Cardiac muscle cell (in vitro differentiated cells and primary cell): ENCODE measurements at places on chromosomes 7 and 10. TPM values are rescaled to one million over a fixed set of nuclear protein-coding genes. Genes with fewer than 3 reads are reported as not detected.
A peak's percentile ranks its signal among the peaks of the same experiment; 100 is the strongest.

DNA sequence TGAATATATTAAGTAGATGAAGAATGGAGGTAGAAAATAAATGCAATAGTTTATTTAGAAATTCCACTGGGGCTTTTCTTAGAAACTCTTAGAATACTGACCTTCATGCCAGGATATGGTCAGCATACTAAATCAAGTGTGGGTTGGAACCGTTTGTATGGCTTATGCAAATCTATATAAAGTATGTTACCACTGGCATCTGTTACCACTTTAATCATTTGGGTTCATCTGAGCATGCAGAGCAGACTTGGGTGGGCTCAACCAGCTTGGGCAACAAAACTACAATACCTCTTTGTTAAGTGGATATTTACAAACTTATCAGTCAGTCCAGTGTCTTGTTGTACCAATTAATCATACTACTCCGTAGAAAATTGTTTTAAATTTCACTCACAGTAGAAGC lies 125.8 kb downstream of the CRPPA start:
- H3K27me3 ChIP-seq, result no peaks in the 10 kb centered on the region
- no peaks in the 10 kb centered on the region for H3K4me1 ChIP-seq
- H3K4me3 ChIP-seq, result no peak overlapping the region

GRCh38 chr7:33726582-33726981 lies 178.8 kb upstream of the BMPER start:
- H3K36me3 ChIP-seq, result no peaks in the 10 kb centered on the region
- H3K27me3 ChIP-seq, result no peaks in the 10 kb centered on the region
- peak overlapping the region; percentile 62 for H3K27ac ChIP-seq
- no peak overlapping the region for H3K4me3 ChIP-seq

- H3K27ac ChIP-seq, result no peak overlapping the region
- no peak overlapping the region for H3K4me3 ChIP-seq
- no peaks in the 10 kb centered on the region for H3K4me1 ChIP-seq
- no peaks in the 10 kb centered on the region for H3K27me3 ChIP-seq
- DNase-seq, result no peak
These were observed 274.7 kb downstream of the NRG3 start for GRCh38 chr10:82149674-82150073.

- peak overlapping the region; percentile 48 for H3K4me3 ChIP-seq
- no peaks in the 10 kb centered on the region for H3K4me1 ChIP-seq
- H3K36me3 ChIP-seq, result no peaks in the 10 kb centered on the region
- peak; percentile 66 for DNase-seq
- no peaks in the 10 kb centered on the region for H3K27me3 ChIP-seq
- H3K27ac ChIP-seq, result peak overlapping the region; percentile 36
These were observed 386 bp downstream of the ABHD11 start for GRCh38 chr7:73738220-73738611.

DNA sequence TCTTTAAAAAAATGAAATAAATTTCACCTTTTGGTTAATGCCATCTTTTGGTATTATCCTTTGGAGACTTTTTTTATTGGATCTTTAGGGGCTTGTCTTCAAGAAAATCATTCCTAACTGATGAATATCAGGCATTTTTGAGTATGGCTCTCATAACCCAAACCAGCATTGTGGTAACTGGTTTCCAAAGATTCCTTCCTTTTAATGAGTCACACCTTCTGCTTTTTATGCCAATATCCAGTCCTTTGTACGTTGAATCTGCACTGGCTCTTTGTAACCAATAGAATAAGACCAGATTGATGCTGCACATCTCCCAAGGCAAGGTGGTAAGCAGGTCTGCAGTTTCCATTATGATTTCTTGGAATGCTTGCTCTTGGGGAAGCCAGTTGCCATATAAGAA lies 89.1 kb downstream of the GPR158 start:
- H3K4me1 ChIP-seq, result no peaks in the 10 kb centered on the region
- no peak overlapping the region for H3K4me3 ChIP-seq
- no peak for DNase-seq
- no peaks in the 10 kb centered on the region for H3K36me3 ChIP-seq
- H3K27me3 ChIP-seq, result no peaks in the 10 kb centered on the region

- H3K36me3 ChIP-seq, result no peaks in the 10 kb centered on the region
- no peaks in the 10 kb centered on the region for H3K27me3 ChIP-seq
- no peaks in the 10 kb centered on the region for H3K4me1 ChIP-seq
- DNase-seq, result no peak
- no peak overlapping the region for H3K27ac ChIP-seq
These were observed 41.6 kb downstream of the SLC16A9 start for GRCh38 chr10:59668096-59668495.

DNA sequence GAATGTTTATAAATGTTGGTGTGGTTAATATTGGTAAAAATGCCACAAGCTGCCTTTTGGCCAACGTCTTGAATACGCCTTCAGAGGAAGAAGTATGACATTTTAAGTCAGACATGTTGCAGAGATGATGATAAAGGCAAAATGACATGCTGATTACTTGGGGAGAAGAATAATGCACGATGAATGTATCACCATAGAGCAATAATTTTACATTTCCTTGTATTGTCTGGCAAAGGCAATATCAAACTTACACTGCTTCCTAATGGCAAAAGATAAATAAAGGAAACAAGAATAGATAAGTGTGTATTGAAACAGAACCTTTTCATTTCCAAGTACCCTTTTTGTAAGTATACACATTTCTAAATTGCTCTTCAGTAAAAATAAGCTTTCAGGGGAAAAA lies 8.6 kb downstream of the MRC1 start:
- no peak for DNase-seq
- no peaks in the 10 kb centered on the region for H3K36me3 ChIP-seq
- no peak overlapping the region for H3K4me3 ChIP-seq

DNA sequence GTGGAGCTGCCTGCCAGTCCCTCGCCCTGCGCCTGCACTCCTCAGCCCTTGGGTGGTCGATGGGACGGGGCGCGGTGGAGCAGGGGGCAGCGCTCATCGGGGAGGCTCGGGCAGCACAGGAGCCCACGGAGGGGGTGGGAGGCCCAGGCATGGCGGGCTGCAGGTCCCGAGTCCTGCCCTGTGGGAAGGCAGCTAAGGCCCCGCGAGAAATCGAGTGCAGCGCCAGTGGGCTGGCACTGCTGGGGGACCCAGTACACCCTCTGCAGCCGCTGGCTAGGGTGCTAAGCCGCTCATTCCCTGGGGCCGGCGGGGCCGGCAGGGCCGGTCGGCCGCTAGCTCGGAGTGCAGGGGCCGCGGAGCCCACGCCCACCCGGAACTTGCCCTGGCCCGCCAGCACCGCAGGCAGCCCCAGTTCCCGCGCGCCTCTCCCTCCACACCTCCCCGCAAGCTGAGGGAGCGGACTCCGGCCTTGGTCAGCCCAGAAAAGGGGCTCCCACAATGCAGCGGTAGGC lies 565.9 kb upstream of the NRG3 start:
- no peaks in the 10 kb centered on the region for H3K4me1 ChIP-seq
- H3K27me3 ChIP-seq, result no peaks in the 10 kb centered on the region

DNA sequence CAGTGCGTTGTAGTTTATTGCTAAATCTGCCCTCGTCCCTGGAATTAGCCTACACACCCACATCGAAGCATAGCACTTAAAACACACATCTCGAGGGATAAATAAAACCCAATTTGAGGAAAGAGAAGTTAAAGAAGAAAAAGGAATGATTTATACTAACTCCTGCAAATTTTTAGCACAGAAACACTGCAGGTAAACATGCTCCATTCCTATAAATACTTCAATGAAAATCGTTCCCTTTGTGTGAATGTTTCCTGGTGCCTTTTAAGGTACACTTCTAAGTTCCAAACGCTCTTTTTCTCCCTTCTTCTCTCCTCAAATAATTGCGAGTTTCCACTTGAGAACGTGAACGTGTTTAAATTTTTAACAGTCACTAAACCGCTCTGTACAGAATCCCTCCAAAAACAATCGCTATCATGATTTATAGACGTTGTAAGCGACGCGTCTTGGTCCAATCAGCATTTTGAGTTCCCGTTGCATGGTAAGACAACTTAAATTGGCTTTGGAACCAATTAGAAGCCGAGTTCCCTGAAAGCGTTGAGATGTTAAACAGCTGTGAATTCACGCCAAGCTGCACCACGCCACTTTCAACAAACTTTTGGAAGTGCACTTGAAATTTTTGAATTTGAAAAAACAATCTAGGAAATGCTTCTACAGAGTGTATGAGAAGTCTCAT lies 12.5 kb upstream of the EBLN1 start:
- H3K4me3 ChIP-seq, result peak overlapping the region; percentile 77
- peaks cover 2% of the 10 kb centered on the region for H3K27me3 ChIP-seq
- H3K4me1 ChIP-seq, result peaks cover 5% of the 10 kb centered on the region
- no peak overlapping the region for H3K27ac ChIP-seq

GRCh38 chr7:82273886-82274285 lies 169.7 kb downstream of the CACNA2D1 start:
- no peak for DNase-seq
- no peaks in the 10 kb centered on the region for H3K27me3 ChIP-seq
- H3K27ac ChIP-seq, result no peak overlapping the region
- H3K4me1 ChIP-seq, result no peaks in the 10 kb centered on the region
- H3K4me3 ChIP-seq, result no peak overlapping the region
- no peaks in the 10 kb centered on the region for H3K36me3 ChIP-seq

DNA sequence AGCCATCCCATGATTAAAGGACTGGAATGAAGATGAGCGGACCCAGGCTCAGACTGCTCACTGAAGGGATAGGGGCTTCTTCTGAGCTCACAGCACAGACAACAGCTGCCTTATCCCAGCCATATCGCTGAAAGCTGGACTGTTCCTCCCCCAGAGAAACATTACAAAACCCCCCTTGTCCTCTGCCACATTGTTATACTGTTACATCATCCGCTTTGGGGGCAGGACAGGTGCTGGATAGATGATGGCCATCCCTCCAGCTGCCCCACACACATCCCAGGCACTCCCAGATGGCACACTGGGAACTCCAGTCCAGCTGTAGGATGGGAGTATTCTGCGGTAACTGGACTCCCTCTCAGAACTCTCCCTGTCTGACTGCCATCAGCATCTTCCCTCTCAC lies 58.7 kb upstream of the BTRC start:
- peaks cover 63% of the 10 kb centered on the region for H3K27me3 ChIP-seq
- H3K36me3 ChIP-seq, result no peaks in the 10 kb centered on the region
- no peak overlapping the region for H3K4me3 ChIP-seq
- DNase-seq, result no peak

GRCh38 chr10:93077860-93078337 lies 4.2 kb downstream of the CYP26A1 start:
- H3K27ac ChIP-seq, result no peak overlapping the region
- DNase-seq, result no peak
- H3K27me3 ChIP-seq, result peaks cover 42% of the 10 kb centered on the region

GRCh38 chr10:124497196-124497881 lies 35.7 kb downstream of the LHPP start:
- no peaks in the 10 kb centered on the region for H3K27me3 ChIP-seq
- H3K4me3 ChIP-seq, result no peak overlapping the region
- no peaks in the 10 kb centered on the region for H3K36me3 ChIP-seq
- H3K4me1 ChIP-seq, result peaks cover 13% of the 10 kb centered on the region

DNA sequence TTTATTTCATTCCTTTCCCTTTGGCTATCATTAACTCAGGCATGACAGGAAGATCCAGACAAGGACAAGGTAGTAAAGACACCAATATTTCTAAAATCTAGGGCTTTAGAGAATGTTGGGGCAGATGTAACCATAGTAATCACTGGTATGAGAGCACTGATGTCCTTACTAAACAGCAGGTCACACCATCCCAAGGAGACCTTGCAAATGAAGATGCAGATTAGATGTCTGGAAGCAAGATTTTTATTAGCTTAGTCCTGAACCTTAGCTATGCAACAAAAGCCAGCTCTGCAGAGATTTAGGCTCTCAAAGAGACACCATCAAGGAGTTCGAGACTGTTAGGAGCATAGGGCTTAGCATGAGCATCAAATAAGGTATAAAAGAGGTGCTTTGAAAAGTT lies 23.6 kb upstream of the FRA10AC1 start:
- peaks cover 6% of the 10 kb centered on the region for H3K27me3 ChIP-seq
- H3K27ac ChIP-seq, result no peak overlapping the region
- H3K36me3 ChIP-seq, result no peaks in the 10 kb centered on the region
- no peak overlapping the region for H3K4me3 ChIP-seq
- no peak for DNase-seq

DNA sequence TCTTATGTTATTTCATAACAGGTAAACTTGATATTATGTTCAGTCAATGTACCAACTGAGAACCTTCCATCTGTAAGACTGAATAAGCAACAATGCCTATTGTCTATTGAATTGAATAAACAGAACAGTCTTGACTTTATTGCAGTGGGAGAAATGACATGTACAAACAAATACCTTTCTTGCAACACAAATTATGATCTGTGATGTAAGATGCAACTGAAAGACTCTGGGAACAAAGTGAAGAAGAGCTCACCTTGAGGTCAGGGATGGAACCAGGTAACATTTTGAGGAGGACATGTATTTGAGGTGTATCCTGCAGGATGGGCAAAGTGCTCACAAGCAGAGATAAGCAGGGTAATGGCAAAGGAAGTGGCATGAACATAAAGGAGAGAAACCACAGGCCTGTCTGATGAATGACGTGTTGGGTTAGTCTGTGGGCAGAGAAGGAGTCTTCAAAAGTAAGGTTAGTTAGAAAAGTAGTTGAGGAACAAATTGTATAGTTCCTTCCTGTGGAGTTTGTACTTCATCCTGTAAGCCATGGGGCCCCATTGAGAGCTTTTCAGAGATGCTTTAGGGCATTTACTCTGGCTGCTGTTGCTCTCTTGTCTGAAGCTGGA lies 9.5 kb downstream of the PNLIPRP3 start:
- no peak overlapping the region for H3K27ac ChIP-seq
- DNase-seq, result no peak
- no peak overlapping the region for H3K4me3 ChIP-seq
- no peaks in the 10 kb centered on the region for H3K36me3 ChIP-seq
- no peaks in the 10 kb centered on the region for H3K4me1 ChIP-seq

DNA sequence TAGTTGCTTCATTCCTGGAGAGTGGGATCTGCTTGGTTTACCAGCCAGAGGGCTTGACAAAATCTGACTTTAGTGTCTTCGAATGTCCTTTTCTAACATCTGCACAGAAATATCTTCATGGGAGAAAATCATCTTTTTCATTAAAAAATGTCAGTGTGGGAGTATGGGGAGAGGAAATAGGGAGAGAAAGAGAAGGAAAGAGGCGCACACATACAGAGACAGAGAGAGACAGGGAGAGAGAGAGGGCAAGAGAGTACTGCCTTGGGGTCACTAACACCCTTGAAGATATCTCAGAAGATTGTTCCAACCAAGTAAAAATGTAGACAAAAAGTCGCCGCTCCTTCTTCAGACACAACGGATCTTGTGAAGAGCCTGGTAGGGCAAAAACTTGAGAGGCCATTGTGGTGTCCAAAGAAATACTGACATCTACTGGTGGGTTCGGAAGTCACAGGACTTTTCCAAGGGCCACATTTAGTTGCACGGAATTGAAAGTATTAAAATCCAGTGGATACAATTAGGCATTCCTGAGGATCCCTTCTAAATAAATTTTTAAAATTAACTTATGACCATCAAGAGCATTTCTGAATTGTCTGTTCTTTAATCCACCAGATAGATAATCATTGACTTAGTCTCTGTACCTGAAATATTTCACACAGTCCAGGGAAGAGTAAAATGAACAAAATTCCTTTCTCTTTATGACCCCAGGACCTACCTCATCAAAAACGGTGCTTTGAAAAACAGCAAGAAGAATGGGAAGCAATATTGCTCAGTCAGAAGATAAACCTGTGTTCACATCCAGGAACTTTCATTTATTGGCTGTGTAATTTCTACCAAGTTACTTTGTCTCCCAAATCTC lies 29.7 kb downstream of the VIM start:
- H3K27me3 ChIP-seq, result no peaks in the 10 kb centered on the region
- H3K4me3 ChIP-seq, result no peak overlapping the region
- no peaks in the 10 kb centered on the region for H3K4me1 ChIP-seq
- peak; percentile 78 for DNase-seq

Gene AUTS2
- 22.6 and 45.5 TPM in 2 replicates for total RNA-seq

Gene CLCN1
- 0.11 TPM in 1 of 2 replicates, not detected in the other for total RNA-seq

Gene VGF
- 0.99 and 1.2 TPM in 2 replicates for total RNA-seq
